ENCODE measurements at places on chromosomes 7 and 10. TPM values are rescaled to one million over a fixed set of nuclear protein-coding genes. Genes with fewer than 3 reads are reported as not detected.

Gene GNAI1
- 11.5 TPM for total RNA-seq

Gene ANKRD1
- 3,842 TPM for total RNA-seq

Gene CUBN
- total RNA-seq, result 0.94 TPM

Gene SEMA3D
- total RNA-seq, result 1.5 TPM

Gene DEPP1
- 143 TPM for total RNA-seq

Gene CYP26A1
- not detected for total RNA-seq

Gene TAS2R4
- total RNA-seq, result 0.31 TPM

Gene CREB3L2
- 39.6 TPM for total RNA-seq

Gene PPP1R3C
- total RNA-seq, result 250 TPM

Gene LRRC61
- 9.8 TPM for total RNA-seq

Gene AKR1B15
- total RNA-seq, result not detected

Gene SLC18A3
- total RNA-seq, result not detected

Gene TEX47
- total RNA-seq, result not detected

Gene FRMD4A
- total RNA-seq, result 22.9 TPM

Gene HYCC1
- total RNA-seq, result 40.8 TPM

Gene GPR26
- total RNA-seq, result not detected

Gene DUSP5
- 17.8 TPM for total RNA-seq

Gene COL1A2
- 67.0 TPM for total RNA-seq

Gene HOXA6
- not detected for total RNA-seq

Gene CALD1
- total RNA-seq, result 119 TPM

Gene SLC26A5
- total RNA-seq, result not detected

Gene AOAH
- total RNA-seq, result 2.5 TPM

Gene HOXA13
- not detected for total RNA-seq

Gene PAX2
- total RNA-seq, result not detected

Gene PPP1R17
- not detected for total RNA-seq

Gene CADPS2
- 19.9 TPM for total RNA-seq

Measured in right atrium auricular region (tissue), 2 donors.